ENCODE measurements at places on chromosomes 7 and 10.

DNA sequence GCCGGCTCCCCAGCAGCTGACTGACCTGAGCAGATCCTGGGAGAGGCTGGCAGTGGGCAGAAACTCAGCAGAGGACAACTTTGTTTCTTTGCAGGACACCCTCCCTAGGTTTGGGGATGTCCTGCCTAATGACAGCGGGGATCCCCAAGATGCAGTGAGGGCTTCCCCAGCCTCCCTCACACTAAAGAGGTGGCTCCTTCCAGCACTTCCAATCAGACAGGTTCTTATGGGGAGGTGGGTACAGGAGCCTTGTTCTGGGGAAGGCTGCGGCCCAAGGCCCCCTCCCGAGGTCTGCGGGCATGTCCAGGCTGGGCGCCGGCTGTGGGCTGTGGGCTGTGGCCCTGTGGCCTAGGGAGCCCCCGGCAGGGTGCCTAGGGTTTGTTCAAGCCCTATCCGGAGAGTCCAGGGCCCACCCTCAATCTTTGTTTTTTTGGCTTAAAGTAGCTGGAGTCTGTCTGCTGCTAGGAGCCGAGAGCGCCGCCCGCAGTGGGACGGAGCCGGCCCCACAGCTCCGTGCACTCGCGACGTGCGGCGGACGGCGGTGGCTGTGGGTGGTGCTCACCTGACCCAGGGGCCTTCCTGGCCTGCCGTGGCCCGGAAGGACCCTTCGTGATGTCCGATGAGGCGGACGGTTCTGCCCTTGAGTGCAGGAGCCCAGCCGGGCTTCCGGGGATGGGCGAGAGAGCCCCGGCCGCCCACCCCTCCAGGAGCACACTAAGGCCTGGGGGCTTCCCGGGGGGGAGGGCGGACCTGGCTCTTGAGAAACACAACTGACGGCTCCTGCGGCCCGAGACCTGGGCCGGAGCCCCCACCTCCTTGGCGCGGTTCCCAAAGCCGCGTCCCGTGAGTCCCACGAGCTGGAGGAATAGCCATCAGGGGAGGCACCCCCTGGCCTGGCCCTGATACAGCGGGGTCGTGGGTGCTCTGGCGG, 57.2 kb downstream of the PDGFA start:
- no peak for DNase-seq

DNA sequence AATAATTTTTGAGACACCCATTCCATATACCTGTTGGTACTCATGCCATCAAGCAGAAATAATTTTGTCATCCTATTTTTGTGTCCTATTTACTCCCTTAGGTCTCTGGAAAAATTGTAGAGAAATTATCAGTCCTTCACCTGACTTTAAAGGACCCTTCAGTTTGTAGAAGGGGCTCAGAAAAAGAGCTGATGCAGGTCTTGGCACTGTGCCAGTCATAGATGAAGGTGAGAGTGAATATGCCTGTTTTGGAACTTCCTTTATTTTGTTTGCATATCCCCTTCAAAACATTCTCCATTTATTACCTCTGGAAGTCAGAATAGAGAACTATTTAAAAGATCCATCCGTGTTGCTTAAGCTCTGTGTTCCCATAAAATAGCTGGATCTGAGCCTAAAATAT, 321.0 kb upstream of the TPK1 start:
- DNase-seq: no peak

DNA sequence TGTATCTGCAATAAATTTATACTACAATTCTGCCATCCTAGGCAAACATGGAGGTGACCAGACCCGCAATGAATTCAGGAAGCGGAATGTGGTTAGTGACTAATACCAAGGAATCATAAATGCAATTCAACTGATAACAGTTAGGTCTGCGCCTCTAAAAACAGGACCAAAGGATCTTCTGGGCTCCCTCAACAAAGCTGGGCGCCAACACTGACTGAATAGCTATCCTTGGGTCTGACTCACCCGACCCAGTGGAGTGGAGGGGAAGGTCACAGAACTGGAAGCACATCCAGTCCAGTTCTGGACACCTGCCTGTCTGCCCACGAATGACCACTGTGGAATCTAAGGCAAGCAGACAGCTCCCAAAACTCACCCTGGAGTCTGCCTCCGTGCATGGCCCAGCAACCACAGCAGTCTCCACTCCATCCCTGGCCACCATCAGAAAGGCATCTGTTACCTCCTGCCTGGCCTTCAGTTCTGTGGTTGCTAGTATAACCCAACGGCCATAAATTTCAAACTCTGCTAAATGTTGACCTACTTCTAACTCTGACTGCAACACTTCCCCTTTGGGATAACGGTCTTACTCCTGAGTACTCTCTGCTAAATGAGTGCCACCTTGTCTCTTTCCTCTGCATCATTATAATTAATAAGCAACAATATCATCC, 43.0 kb upstream of the DLX6 start:
- no peak for DNase-seq

GRCh38 chr7:55573234-55573900, 1.1 kb upstream of the VOPP1 start:
- no peak for DNase-seq

DNA sequence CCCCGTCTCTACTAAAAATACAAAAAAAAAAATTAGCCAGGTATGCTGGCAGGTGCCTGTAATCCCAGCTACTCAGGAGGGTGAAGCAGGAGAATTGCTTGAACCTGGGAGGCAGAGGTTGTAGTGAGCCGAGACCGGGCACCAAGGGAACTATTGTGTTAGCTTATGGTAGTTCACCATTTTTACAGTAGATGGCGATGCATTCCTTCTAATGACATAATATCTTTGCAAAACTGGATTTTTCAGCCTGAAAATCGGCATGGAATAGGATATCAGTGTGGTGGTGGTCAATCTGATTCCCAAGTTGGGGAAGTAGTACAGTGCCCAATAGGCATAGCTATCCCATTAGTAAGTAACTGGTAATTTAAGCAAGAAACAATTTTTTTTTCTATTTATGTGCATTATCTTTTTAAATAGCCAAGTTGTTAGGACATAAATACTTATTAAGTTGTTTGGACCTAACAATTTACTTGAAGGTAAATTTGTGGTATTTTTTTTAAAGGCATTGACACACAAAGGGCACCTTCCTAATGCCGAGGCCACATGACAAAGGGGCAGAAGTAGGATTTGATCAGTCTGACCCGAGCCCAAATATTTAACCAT, 17.6 kb upstream of the IMPDH1 start:
- no peak for DNase-seq

GRCh38 chr10:29555746-29556481, 78.9 kb downstream of the SVIL start:
- DNase-seq: no peak

DNA sequence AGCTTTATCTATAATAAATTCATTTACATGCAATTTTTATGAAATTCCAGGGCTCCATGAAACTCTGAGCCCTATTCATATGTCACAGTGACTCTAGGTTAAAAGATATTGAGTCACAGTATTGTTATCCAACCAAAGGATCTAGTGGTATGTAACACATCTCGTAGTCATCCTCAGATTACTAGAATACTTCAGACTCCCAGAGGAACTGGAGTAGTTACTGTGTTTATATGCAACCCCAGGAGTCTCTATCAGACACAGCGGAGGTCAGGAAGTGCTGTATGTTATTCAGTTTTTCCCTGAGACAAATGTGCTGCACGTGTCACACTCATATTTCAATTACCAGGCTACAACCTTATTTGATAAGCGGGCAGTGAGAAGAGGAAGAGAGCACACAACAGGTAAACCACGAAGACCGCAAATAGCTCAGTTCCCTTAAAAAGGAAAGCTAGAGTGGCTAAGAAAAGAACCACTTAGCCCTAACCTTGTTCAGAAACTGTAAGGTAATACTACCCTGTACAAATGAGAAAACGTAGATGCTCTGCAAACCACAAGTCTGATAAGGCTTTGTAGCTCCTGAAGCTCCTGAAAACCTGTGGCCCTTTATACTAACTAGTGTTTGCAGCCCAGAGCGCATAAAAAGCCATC, 114.0 kb upstream of the CNTNAP2 start:
- no peak for DNase-seq

- DNase-seq: no peak
These were observed 126.7 kb downstream of the SORCS3 start for GRCh38 chr10:104767745-104768144.

GRCh38 chr10:31142026-31142425, 110.4 kb upstream of the ZNF438 start:
- DNase-seq: no peak

- no peak for DNase-seq
These were observed 277.4 kb upstream of the PHYHIPL start for GRCh38 chr10:58898854-58899573.

DNA sequence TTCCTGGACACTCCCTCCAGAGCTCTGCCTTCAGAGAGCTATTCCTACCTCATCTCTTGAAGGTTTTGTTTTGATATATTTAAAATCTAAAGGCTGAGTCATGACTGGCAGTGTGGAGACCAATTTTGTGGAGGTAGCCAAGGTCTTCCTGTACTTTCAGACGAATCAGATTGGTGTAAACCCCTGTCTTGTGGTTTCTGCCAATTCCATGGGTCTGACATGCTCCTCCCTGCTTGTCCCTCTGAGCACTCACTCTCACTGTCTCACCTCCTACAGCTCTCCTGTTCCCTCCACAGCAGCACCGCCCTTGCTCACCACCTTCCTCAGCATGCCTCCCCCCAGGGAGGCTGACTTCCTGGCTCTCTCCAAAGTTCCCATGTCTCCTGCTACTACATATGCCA, 179.8 kb downstream of the NPSR1 start:
- no peak for DNase-seq

DNA sequence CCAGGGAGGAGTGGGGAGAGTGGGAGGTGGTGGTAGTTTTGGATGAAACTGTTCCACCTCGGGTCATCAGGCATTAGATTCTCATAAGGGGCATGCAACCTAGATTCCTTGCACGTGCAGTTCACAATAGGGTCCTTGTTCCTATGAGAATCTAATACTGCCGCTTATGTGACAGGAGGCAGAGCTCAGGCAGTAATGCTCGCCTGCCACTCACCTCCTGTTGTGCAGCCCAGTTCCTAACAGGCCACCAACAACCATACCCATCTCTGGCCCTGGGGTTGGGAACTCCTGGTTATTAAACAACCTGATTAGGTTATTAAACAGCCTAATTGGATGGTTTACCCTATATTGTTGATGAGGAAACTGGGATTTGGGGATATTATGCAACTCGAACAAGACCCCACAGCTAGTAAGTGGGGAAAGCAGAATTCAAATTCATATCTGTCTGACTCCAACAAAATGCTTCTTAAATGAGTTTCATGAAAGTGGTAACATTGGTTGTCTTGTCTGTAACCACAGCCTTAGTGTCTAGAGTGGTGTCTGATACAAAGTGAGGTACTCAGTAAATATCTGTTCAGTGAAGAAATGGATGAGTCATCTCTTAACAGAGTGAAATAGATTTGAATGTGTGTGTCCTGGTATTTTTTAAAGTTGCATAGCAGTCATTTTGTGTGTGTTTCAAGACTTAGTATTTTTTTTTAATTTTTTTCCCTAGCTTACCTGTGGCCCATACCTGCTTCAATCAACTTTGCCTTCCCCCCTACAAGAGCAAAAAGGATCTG, 101.6 kb downstream of the HECTD2 start:
- no peak for DNase-seq

GRCh38 chr10:72274730-72275350, 1.1 kb downstream of the DDIT4 start:
- DNase-seq: no peak

- no peak for DNase-seq
These were observed at the start of gene NKX6-2 for GRCh38 chr10:132785723-132786475. Gene NKX6-2 (minus strand): TSS chr10:132786147. CDS start chr10:132785948, 199 bp downstream.

DNA sequence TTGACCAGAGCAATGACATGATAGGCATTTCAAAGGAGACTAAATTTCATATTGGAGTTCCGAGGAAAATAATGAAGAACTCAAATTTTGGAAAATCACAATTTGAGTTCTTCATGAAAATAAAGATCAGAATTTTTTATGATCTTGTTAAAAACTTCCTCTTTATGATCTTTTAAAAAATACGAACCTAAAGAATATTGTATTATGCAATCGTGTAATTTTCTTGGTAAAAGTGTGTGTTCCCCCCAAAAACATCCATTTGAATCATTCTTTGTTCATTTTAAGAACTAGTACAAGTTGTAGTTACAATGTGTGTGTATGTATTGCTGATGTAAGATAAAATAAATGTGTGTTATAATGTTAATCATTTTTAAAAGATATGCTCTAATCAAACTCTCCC, 79.3 kb upstream of the PDK4 start:
- DNase-seq: no peak

GRCh38 chr7:150339409-150339809, 2.0 kb downstream of the RARRES2 start:
- DNase-seq: no peak

GRCh38 chr7:16730937-16731336, 22.6 kb upstream of the TSPAN13 start:
- DNase-seq: no peak

GRCh38 chr10:98391065-98391464, 23.9 kb downstream of the PYROXD2 start:
- DNase-seq: peak; percentile 7

DNA sequence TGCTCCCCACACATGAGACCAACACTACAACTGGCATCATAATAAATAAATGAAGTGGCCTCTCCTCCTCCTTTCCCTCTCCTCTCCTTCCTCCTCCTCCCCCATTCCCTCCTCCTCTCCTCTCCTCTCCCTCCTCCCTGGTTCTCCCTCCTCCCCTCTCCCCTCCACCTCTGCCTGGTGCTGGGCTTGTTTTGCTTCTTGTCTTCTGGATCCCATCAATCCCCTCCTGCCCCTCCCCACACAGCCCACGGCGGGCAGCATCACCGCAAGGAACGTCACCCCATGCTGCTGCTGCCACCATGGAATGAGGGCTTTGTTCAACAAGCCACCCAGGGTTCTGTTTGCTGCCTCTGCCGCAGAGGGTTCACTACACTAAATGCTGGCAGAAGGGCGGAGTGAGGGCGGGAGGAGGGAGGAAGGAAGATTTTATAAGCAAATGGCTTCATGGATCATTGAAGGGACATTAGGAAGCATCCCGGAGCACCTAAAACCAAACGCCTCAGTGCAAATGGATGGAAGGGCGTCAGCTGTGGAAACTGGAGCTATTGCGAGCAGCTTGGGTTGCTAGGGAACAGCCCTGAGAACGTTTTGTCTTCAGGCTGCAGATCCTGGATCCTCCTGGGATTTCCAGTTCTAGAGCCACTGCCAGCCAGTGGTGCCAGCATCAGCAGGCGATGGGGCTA, 379.7 kb upstream of the ZMIZ1 start:
- DNase-seq: no peak

DNA sequence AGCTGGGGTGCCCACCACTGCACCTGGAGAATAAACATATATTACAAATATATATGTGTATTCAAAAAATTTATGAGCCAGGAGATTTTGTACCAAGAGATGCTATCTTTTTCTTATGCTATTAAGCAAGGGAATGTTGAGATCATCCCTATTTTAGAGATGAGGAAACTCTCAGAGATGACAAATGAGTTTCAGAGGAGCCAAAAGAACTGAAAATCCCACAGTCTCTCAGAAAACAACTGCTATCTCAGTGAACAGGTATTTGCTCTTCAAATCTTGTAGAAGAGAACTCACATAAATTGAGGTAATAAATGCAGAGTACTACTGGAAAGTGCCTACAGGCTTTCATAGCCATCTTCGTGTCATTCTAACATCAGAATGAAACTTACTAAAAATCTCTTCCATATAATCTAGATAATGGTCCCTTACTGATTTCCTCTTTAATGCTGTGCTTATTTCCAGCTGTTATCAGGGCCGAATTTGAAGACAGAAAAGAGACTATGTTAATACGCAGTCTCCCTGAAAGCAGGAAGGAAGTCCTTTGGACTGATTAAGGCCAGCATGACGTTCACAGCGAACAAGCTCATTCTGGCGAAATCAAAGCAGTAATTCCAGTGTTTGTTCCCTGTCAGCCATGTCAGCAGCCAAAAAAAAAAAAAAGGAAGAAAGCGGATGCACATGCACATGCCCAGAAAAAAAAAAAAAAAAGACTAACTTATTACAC, 29.4 kb upstream of the ANAPC16 start:
- no peak for DNase-seq

GRCh38 chr7:155190688-155191087, 107.0 kb upstream of the INSIG1 start:
- DNase-seq: peak; percentile 36
